ENCODE measurements at places on chromosomes 5 and 9. TPM values are rescaled to one million over a fixed set of nuclear protein-coding genes. Genes with fewer than 3 reads are reported as not detected.

Gene ZBTB34
- 5.5 TPM for total RNA-seq

Gene TESK1
- total RNA-seq: 25.0 TPM

Gene LRRC14B
- 103 TPM for total RNA-seq

Gene GTF2H2C
- total RNA-seq: 19.5 TPM

Gene PCDHGA7
- 7.7 TPM for total RNA-seq

Gene PCDHGA2
- total RNA-seq: 6.5 TPM

Gene SLC27A6
- 82.3 TPM for total RNA-seq

Gene MSANTD3
- 15.5 TPM for total RNA-seq

Gene ADAMTS2
- total RNA-seq: 3.6 TPM

Gene LCN6
- 13.0 TPM for total RNA-seq

Gene LVRN
- total RNA-seq: 0.65 TPM

Gene SLC6A3
- not detected for total RNA-seq

Gene TLX3
- total RNA-seq: not detected

DNA sequence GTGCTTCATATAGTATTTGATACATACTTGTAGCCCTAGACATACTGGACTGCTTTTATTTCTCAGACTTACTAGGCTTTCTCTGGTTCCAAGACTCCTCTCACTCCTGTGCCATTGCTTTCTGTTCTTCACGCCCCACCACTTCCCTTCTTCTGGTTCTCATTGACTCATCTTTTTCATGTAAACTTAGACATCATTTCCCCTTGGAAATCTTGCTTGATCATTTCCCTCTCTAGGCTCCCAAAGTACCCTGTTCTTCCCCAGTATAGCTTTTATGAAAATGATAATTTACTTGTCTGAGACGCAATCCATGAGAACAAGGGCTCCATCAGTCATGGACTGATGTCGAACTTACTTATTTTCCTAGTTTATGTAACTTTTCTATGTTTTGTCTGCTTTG is 83.5 kb downstream of the TLR4 start:
- DNase-seq: no peak

GRCh38 chr9:128550770-128551656 is 1.4 kb upstream of the SPTAN1 start:
- peak; percentile 50 for DNase-seq

DNA sequence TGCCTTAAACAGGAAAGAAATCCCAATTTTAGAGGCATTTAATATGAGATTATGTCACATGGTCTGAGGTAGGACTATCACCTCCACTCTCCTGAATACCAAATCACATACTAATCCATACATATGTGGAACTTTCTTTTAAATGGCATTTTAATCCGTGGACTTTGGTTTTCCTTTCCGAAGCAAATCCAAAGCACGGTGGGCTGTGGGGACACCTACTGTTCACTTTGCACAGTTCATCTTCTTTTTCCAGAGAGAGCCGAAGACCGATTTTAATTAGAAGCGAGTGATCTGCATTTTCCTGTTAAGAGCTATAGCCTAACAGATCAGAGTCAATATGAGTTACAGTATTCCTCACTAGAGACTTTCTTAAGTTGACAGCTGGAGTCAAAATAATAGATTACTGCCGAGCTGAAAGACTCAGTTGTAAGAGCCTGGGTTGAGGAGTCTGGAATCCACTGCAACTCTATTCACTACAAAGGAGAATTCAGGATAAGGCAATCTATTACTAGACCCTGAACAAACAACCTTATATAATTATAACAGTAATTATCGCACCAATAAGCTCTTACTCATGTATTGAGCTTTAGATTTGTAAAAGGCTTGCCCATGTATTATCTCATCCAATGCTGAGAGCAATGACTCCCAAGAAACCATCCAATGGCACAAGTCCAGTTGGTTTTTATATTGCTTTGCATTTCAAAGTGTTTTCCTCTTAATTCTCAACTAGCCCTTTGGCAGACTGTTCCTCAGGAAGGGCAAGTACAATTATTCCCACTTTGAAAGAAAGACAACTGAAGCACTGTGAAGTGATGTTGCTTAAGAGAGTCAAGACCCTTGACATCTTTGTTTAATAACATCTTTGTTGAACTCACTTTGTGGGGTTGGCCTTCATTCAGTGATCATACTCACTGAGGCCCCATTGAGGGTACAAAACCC is 144.7 kb downstream of the TRPM6 start:
- DNase-seq: no peak

- DNase-seq: no peak
Observed at GRCh38 chr9:33163433-33164137, 3.6 kb downstream of the B4GALT1 start.

DNA sequence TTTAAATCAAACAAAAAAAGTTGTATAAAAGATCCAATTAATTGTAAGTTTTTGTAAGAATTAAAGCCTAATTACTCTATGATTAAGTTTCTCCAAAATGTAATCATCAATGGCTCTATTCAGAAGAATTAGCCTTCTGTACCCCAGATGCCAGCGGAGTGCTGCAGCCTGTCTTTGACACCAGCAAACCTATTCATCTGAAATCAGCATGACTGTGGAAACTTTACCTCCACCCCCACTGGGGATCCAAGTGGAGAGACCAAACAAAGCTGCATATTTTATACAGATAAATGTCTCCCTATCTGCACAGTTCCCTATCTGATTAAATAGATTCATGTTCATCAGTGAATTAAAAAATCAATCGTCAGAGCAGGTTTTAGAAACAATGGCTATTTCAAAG is 426.8 kb downstream of the KIAA0825 start:
- DNase-seq: no peak

DNA sequence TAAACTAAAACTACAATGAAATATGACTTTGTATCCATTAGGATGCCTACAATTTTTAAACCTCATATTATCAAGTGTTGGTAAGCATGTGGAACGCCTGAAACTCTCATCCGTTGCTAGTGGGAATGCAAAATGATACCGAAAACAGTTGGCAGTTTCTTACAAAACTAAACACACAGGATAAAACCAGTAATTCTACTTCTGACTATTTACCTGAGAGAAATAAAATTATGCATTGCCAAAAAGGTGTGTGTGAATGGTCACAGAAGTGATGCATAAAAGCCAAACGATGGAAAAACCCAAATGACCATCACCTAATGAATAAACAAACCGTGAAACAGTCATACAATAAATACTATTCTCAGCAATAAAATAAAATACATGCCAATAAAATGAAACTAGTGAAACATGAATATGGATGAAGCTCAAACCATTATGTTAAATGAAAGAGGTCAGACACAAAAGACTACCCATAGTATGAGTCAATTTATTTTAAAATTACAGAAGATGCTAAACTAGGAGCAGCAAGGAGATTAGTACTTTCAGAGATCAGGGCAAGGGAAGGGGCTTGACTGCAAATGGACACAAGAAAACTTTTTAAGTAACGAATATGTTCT is 13.4 kb downstream of the AUH start:
- DNase-seq: no peak

DNA sequence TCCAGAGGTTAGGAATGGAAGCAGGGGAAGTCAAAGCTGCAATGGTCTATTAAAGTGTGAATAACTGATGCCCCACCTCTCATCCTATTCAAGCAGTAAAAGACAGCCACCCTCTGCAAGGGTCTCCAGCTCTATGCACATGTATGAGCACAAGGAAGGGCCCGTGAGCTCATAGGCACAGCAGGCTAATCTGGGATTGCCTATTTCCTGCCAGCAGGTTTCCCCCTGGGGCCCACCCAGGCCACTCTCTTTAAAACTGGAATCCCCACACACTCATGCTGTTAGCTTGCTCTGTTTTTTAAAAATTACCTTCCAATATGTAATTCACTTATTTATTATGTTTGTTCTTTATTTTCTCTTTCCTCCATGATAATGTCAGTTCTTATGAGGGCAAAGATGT is 48.7 kb upstream of the ZNF366 start:
- no peak for DNase-seq

DNA sequence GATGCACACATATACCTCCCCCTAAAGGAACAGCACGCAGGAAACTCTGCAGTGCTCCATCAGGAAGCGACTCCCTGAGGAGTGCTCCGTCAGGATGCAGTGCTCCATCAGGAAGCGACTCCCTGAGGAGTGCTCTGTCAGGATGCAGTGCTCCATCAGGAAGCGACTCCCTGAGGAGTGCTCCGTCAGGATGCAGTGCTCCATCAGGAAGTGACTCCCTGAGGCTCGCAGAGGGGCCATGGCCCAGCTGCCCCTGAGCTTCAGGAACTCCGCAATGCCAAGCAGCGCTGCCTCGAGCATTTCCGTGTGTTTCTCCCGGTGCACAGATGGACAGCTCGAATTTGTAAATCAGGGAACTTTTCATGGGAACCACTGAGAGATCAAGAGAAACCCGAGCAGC is 88.1 kb downstream of the PAX5 start:
- no peak for DNase-seq

DNA sequence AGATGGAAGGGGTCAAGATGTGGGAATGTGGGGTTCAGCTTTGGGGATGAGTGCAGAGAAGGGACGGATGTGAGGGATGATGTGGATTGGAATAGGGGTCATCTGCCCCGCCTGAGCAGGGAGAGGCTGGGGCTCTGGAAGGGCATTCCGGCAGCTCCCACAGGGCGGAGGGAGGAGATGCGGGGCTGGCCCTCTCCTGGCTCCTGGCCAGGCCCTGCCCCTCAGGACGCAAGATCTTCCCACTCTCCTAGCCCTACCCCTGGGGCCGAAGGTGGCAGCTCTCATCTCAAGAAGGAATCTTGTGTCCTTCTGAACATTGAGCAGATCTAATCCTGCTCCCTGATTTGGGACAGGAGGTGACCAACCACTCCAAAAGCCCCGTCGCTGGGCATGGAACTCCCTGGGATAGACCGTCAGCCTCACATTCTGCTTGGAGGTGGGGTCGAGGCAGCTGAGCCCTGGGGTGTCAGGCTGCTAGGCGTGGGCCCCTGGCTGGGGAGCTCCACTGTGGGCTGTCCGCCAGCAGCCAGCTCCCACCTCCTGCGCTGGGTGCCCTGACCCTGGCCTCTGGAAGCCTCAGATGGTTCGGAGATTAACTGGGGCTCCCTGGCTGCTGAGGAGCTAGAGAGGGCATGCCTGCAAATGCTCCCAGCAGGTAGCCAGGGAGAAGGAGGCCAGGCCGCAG is 125.2 kb downstream of the ZNF354C start:
- DNase-seq: peak; percentile 27

DNA sequence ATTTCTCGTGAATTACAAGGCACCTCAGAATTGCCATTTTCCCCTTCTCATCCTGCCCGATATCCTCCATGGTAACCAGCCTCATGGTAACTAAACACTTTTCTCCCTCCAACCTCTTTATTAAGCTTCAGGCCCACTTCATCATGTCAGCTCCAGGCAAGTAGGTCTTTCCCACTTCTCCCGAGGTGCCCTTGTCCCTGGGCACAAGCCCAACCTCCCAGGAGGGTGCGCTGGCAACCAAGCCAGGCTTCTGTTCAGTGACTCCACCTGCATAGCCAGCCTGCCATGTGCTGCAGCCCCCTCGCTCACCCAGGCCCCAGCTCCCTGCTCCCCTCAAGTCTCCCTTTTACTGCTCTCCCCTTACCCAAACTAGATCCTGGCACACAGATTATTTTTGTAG is 47.4 kb upstream of the AFAP1L1 start:
- peak; percentile 79 for DNase-seq

DNA sequence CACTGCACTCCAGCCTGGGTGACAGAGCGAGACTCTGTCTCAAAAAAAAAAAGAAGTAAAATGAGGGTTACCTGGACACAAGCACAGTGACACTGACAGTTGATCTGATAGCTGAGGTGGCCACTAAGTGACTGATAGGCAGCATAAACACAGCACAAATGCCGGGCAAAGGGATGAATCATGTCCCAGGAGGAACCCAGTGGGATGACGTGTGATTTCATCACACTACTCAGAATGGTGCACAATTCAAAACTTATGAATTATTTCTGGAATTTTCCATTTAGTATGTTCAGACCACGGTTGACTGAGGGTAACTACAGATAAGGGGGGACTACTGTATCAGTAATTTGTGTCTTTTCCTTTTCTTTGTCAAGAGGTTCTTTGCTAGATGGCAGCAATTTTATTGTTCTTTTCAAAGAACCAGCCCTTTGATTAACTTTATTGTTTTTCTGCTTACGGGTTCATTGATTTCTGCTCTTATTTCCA is 34.3 kb upstream of the RNF130 start:
- DNase-seq: no peak

DNA sequence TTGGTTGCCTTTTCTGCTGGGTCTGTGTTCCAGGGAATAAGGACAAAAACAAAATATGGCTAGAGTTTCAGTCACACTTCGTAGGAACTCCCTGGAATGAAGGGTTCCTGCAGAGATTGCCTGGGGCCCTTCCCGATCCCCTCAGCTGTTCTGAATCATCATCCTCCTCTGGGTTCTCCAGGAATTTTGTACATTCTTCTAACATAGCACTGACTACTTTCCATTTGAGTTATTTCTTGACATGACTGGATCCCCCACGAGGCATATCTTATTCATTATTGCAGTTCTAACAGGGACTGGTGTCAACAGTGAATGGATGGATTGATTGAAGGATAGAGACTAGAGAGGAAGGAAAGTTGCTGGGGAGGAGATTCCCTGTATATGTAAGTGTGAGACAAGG is 49.2 kb upstream of the TNC start:
- no peak for DNase-seq

DNA sequence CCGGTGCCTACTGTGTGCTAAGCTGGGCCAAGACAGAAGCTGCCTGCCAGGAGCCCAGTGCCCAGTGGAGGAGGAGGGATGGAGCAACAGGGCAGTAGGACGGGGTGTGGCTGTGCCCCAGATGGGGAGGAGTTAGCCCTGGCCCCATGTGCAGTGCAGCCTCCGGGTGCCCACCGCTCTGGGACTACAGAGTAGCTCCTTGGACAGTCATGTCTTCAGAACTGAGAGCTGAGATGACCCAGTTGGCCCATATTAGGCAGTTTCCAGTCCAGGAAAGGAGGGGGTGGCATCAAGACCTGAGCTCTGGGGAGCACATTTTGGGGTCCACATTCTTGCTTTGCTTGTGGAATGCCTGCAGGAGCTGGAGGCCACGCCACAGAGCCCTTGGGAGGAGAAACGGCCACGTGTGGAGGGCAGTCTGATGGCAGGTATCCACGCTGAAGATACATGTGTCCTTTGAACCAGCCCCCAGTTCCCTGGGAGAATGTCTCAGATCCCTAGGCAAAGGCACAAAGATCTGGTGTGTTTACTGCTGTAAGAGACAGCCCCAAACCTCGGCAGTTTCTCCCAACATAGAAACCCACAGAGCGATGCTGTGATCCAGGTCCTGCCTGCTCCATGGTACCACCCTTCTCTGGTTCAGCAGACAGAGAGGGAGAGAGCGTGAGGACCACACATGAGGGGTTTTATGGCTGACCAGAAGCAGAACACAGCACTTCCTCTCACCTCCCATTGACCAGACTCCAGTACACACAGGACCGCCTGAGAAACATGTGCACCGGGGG is 46.8 kb upstream of the FCN1 start:
- DNase-seq: no peak

GRCh38 chr5:123549256-123549904 is 37.4 kb downstream of the CSNK1G3 start:
- no peak for DNase-seq

DNA sequence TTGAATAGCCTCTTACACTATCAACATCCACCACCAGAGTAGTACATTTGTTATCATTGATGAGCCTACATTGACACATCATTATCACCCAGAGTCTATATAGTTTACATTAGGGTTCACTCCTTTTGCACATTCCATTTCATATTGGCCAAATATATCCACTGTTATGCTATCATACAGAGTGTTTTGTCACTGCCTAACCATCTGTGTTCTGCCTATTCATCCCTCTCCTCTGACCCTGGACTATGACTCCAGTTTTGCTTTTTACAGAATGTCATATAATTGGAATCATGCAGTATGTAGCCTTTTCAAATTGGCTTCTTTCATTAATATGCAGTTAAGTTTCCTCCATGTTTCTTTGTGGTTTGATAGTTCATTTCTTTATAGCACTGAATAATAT is 904.7 kb downstream of the TLE1 start:
- no peak for DNase-seq

GRCh38 chr5:151196556-151197290 is 27.2 kb downstream of the CCDC69 start:
- no peak for DNase-seq
